ENCODE measurements at places on chromosomes 12 and 14. TPM values are rescaled to one million over a fixed set of nuclear protein-coding genes. Genes with fewer than 3 reads are reported as not detected.

The DPPA3 gene
- total RNA-seq, result not detected

The IL31 gene
- total RNA-seq, result not detected

- no peak for DNase-seq
Observed at GRCh38 chr14:88895116-88895515, 70.7 kb downstream of the TTC8 start.

The PTGER2 gene
- total RNA-seq, result 4.3 TPM

- DNase-seq, result no peak
Observed at GRCh38 chr12:13602172-13602571, 379.2 kb downstream of the GRIN2B start.

DNA sequence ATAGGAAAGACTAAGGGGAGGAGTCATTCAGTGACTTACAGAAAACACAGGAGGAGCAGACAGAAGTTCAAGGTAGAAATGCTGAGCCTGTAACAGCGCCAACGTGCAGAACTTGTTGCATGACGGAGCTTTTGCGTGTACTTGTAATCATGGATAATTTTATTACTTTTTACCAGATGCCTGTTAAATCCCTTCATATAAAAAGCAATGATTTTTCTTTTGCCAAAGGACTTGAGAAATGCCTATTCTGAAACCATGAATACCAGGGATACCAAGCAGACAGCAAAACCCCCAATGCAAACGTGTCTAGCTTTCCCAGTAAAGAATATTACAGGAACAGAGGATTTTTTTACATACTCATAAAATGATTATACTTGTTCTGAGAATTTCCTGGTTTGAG lies 163.6 kb upstream of the GSC start:
- no peak for DNase-seq

The SLC5A8 gene
- not detected for total RNA-seq

GRCh38 chr12:38708466-38708865 lies 196.9 kb downstream of the CPNE8 start:
- DNase-seq, result no peak

DNA sequence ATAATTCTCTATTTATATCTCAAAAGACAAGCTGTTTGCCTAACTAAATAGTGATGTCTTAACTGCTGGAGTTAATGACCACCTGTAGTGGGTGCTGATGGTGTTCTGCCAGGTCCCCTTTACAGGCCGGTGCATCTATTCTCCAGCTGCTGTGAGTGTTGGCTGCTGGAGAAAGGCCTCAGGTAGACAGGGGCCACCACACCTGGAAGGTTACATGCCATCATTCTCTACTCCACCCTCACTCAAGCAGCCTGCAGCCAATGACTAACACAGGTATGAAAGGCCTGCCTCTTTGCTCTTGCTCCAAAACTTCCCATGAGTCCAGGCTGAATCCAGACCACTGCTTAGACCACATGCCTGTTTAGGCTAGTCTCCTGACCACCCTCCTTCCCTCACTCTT lies 73.9 kb downstream of the RPS6KA5 start:
- DNase-seq, result no peak

The ATF1 gene
- 11.3 TPM for total RNA-seq

The BCAT1 gene
- total RNA-seq, result 0.34 TPM

DNA sequence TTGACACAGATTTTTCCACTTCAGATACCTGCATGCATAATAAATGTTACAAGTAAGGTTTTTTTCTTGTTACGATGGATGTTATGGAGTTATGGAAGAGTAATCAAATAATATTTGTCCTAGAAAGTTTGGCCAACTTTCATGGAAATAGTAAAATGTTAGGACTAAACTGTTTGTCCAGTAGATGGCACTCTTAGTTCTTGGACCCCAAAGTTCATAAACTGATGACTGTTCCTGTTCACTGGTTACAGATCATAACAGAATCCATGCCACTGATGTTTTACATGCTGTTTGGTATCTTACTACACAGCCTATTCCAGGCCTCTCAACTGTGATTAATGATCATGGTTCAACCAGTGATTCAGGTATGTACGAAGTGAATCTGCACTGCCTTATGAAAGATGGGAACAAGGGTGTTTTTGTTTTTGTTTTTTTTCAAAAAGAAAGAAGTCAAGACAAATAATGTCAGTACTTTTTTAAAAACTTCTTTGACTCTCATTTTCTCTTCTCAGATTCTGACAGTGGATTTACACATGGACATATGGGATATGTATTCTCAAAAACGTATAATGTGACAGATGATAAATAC lies 48.8 kb upstream of the SLCO1C1 start:
- no peak for DNase-seq

DNA sequence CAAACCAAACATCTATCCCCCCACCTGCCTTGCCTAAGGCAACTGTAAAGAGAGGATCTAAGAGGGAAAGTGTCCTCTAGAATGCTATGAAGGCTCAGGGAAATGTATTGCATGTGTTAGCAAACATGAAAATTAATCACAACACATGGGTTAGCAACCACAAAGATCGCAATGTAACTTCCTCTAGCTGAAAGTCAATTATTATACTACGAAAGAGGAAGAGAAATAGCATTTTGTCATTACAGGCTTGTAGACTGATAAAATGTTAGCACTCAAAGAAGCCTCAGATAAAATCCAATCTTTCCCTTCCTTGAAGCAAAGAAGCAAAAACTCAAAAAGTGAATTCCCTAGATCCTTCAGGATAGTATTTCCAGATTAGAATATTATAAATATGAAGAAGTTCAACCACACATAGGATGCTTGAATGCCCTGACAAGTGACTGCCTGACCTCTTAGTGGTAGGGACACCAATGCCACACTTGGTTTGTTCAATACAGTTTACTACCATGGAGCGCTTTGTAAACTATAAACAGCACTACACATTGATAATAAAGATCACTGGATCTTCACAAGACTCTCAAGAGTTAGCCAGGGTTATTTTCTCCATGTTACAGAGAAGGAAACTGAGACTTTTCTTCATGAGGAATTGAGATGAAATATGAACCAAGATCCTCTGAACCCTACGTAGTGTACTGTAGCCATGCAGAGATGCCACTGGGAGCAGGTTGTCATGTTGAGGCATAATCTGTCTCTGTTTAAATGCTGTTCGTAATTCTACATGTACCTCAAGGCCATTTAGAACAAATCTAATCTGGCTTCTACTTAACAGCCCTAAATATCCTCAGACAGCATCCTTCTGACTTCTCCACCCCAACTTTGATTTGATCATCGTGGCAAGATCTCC lies 100.7 kb downstream of the ITPR2 start:
- DNase-seq, result no peak

- DNase-seq, result no peak
Observed at GRCh38 chr14:22047115-22047514, 373.5 kb upstream of the OR4E1 start.

DNA sequence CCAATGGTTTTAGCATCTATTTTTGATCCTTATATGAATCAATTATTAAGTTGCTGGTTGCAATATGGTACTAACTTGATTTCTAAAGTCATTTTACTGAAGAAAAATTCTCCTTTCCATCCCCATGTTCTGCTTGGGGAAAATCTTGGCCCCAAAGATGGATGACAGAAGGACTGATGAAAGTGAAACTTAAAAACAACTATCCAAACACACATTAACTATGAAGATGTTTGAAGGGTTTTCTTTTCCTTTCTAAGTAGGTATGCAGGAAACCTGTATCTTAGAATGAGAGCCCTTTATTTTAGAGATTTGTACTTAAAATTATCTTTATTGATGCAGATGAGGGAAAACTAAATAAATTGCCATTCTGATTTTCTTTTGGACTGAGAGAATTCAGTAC lies 5.9 kb downstream of the C12orf71 start:
- DNase-seq, result no peak

DNA sequence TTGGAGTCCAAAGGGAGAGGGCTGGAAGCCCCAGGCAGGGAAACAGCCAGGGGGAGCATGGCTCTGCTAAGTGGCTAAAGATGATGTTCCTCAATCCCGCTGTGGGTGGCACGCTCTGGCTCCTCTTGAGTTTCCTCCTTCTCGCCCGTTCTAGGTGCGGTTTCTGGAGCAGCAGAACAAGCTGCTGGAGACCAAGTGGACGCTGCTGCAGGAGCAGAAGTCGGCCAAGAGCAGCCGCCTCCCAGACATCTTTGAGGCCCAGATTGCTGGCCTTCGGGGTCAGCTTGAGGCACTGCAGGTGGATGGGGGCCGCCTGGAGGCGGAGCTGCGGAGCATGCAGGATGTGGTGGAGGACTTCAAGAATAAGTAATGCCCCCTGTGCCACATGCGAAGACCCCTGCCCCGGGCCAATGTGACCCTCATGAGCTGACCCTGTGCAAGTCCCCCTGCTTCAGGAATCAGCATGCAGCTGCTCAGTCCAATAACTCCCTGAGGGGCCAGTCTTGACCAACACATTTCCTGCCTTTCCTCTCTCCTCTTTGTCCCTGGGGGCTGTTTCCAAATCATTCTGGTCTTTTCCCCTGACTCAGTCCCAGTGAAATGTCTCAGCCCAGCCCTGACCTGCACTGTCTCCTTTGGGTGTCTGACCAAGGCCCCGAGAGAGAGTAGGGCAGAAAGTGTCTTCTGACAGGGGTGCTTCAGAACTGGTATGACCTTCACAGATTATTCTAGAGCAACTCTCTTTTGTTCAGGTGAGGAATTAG lies 2.1 kb downstream of the KRT7 start:
- no peak for DNase-seq

GRCh38 chr12:6852651-6853354 lies 853 bp downstream of the USP5 start:
- peak; percentile 59 for DNase-seq

GRCh38 chr14:36221112-36221511 lies 44.6 kb upstream of the PTCSC3 start:
- no peak for DNase-seq

DNA sequence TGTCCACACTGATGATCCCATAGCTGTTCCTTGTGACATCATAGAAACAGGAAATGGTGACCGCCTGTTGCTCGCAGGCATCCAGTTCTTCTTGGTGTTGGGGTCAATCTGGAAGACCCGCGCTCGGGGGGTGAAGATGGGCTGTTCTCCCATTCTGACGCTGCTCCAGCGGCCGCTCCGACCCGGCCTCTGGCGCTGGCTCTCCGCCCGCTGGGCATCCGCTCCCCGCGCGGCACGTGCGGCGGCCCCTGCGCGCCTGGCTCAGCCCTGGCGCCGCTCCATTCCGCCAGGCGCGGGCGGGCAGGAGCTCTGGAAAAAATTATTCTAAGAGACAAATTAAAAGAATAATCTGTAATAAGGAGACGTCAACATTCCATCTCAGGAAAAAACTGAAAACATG lies 761.1 kb downstream of the TMEM121 start:
- DNase-seq, result no peak

- no peak for DNase-seq
Observed at GRCh38 chr14:73463411-73463810, 5.1 kb upstream of the NUMB start.

DNA sequence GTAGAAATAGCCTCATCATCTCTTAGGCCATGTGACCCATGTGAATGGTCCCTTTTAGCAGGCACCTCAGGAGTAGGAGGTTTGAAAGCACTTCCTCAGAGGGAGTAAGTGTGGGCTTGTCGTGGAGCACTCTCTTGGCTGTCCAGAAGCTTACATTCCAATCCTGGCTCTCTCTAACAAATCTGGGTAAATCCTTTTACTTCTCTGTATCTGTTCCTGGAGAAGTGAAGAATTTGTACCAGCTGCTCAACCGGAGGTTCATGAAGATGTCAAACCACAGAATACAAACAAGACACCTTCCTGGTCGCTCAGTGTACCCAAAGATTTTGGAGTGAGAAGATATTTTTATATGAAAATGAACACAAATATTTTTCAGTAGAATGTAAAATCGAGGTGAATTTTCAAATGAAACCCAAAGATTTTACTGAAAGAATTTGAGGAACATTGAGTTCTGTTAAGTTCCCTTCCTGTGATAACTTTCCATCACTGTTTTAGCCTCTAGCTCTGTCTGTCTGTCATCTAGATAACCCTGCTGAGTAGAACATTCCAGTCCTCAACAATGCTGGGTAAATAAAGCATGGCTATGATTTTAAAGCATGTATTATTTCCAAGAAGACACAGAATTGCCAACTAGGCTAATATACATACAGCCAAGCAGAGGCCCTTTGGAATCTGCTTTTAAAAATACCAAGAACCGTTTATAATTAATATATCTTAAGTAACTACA lies 263.9 kb upstream of the RGS6 start:
- no peak for DNase-seq

DNA sequence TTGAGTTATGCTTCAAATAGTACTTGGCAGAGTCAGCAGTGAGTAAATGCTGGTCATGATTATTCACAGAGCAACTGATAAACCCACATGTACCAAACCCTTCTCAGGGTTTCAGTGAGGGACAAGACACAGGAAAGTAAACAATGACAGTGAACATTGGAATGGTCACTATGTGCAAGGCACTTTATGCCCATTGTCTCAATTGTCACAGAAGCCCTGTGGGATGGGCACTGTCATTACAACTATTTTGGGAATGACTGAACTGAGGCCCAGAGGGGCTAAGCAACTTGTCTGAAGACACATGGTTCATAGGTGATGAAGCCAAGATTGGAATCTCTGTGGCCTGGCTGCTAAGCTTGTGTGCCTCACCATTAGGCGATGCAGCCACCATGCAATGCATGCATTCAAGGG lies 238.5 kb downstream of the RBM19 start:
- no peak for DNase-seq

The PRB2 gene
- not detected for total RNA-seq

The MFAP5 gene
- not detected for total RNA-seq

The KRR1 gene
- total RNA-seq, result 144 TPM

GRCh38 chr12:89073659-89074058 lies 278.6 kb downstream of the DUSP6 start:
- no peak for DNase-seq

GRCh38 chr12:46516933-46517578 lies 144.5 kb upstream of the SLC38A2 start:
- DNase-seq, result no peak

The CEP128 gene
- 12.3 TPM for total RNA-seq

The INHBE gene
- not detected for total RNA-seq

GRCh38 chr12:96120359-96121100 lies 73.6 kb upstream of the ELK3 start:
- peak; percentile 30 for DNase-seq

DNA sequence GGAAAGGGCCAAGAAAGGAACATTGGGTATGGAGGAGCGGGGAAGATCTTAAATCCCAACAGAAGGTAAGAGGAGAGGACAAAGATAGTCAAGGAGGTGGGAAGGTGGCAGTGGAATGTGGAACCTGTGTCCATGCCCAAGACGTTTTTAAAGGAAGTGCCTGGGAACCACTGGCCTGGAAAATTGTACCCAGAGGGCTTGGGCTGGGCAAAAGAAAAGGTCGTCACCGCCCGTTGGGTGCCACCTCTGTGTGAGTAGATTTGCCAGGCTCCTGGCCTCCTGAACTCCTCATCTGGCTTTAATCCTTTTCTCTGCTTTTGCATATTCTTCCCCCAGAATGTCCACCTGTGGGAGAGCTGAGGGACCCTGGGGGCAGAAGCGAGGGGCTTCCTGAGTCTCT lies 32.6 kb downstream of the JDP2 start:
- no peak for DNase-seq

GRCh38 chr12:16119618-16120415 lies 157.7 kb downstream of the SLC15A5 start:
- no peak for DNase-seq

- DNase-seq, result no peak
Observed at GRCh38 chr14:68551045-68551683, 241.7 kb downstream of the ZFP36L1 start.

GRCh38 chr14:74179856-74180255 lies 59.4 kb upstream of the VSX2 start:
- DNase-seq, result no peak

GRCh38 chr14:53001787-53002378 lies 51.0 kb upstream of the FERMT2 start:
- DNase-seq, result no peak
